ENCODE measurements at places on chromosomes 6 and 20. TPM values are rescaled to one million over a fixed set of nuclear protein-coding genes. Genes with fewer than 3 reads are reported as not detected.

DNA sequence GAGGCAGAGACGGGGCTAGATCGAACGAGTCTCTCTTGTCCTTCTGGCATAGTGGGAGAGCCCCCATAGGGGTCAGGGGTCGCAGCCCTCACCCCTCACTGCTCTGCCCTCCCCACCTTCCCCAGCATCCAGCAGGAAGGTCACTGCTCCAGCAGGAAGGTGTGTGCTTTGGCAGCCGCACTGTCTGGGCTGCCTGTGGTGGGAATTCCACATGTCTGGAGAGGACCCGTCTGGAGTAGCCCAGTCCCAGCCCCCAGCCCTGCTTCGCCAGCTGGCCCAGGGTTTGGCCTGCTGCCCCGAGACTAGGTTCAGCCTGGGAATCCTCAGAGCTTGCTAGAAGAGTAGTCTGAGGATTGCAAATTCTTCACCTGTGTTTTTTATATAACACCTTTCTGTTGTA is 2.5 kb upstream of the R3HDML start:
- DNase-seq, result no peak

GRCh38 chr6:20835315-20836010 is 301.2 kb downstream of the CDKAL1 start:
- DNase-seq, result no peak

GRCh38 chr6:80689716-80690395 is 583.4 kb downstream of the BCKDHB start:
- no peak for DNase-seq

Gene RBPJL
- polyA plus RNA-seq, result not detected

- no peak for DNase-seq
Observed at GRCh38 chr6:121851056-121851455, 415.6 kb downstream of the GJA1 start.

- no peak for DNase-seq
Observed at GRCh38 chr20:36929290-36929689, 22.2 kb downstream of the SAMHD1 start.

Gene SLC35D3
- 0.16 TPM for polyA plus RNA-seq

GRCh38 chr6:71033890-71034289 is 77.0 kb upstream of the B3GAT2 start:
- no peak for DNase-seq

- no peak for DNase-seq
Observed at GRCh38 chr6:168518348-168518745, 77.4 kb downstream of the SMOC2 start.

Gene RAB32
- polyA plus RNA-seq, result 36.9 TPM

- peak; percentile 33 for DNase-seq
Observed at GRCh38 chr20:24469894-24470745, 691 bp downstream of the SYNDIG1 start.

Gene BMP5
- 0.05 TPM for polyA plus RNA-seq

GRCh38 chr6:143973097-143973966 is 34.7 kb downstream of the PLAGL1 start:
- DNase-seq, result no peak

GRCh38 chr20:14453259-14453658 is 115.8 kb upstream of the FLRT3 start:
- DNase-seq, result no peak

DNA sequence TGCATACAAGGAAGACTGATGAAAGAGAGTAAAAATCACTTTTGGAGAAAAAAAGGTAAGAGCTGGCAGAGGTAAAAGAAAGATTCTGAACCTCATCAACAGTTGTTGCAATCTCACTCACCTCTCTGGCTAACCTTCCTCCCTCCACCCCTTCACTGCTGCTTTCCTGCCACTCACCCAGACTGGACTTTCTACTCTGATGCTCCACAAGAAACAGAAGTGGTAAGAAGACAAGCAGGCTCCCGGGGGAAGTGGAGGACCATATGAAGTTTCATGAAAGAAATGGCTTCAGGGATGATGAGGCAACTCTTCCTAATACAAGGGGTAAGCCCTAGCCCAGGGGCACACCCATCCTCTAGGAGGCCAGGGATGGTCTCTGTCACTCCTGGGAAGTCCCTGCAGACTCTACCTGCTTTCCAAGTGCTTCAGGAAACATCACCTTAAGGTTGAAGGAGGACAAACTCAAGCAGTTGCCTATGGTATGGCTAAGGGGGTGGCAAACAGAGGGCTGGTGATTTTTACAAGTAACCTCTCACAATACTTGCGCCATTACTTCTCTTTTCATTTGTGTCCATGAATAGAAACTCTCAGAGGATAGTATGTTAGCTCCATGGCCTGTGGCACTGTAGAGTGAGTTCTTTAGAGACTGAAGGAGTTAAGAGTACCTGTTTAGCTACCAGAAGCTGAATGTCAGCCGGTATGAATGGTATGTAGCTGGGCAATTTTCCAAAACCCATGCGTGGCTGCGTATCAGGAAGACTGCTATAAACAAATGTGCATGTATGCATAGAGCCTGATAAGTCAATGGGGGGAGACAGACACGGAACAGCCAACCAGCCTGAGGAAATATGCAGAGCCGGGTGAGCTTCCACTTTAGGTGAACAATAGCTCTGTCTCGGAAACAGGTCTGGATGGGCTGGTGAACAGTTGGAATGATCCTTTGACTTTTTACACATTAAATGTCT is 112.0 kb downstream of the BACH2 start:
- DNase-seq, result peak; percentile 30

GRCh38 chr6:38193481-38194281 is 374.2 kb downstream of the ZFAND3 start:
- no peak for DNase-seq

DNA sequence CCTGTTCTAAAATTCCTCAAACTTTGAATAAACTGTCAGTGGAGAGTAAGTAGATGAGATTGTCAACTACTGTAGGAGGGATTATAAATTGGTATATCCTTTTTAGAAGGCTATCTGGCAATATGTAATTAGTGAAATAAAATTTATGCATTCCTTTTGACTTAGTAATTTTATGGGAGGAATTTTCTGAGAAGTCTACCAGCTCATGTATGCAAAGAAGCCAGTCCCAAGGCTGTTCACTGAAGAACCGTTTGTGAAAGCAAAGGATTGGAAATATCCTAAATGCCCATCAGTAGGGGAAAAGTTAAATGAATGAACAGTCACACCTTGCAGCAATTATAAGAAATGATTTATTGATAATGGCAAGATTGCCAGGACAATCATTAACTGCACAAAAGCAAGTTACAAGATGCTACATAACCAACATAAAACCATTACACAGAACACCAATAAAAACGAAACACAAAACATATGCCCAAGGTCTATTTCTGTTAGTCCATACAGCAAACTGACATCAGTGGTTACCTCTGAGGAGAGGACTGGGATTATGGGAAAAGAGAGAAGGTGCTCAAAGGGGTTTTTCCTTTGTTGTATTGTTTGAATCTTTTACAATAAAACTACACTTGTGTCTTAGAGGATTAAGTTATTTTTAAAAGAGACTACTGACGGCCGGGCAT is 4.6 kb upstream of the DSTN start:
- no peak for DNase-seq

Gene STK38
- 12.0 TPM for polyA plus RNA-seq

DNA sequence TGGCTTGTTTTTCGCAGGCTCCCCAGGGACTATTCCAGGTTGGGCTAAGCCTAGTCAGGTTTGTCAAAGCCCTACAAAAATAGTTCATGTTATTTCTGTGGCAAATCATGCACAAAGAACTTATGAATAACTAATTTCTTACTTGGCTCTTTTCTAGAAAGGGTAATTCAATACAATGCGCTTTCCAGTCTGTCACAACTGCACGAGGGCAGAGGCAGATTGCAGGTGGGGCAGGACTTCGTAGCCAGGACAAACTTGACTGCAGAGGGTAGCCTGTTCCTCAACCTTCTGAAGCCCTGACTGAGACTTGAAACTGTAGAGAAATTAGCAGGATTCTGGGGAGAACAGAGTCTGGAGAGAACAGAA is 253.5 kb downstream of the QKI start:
- no peak for DNase-seq

Gene C6orf58
- 0.07 TPM for polyA plus RNA-seq

Gene CRISP3
- not detected for polyA plus RNA-seq

GRCh38 chr6:57226221-57226620 is 4.1 kb upstream of the RAB23 start:
- DNase-seq, result no peak

Gene SEC23B
- 55.2 TPM for polyA plus RNA-seq

Gene GABRR2
- 0.18 TPM for polyA plus RNA-seq

DNA sequence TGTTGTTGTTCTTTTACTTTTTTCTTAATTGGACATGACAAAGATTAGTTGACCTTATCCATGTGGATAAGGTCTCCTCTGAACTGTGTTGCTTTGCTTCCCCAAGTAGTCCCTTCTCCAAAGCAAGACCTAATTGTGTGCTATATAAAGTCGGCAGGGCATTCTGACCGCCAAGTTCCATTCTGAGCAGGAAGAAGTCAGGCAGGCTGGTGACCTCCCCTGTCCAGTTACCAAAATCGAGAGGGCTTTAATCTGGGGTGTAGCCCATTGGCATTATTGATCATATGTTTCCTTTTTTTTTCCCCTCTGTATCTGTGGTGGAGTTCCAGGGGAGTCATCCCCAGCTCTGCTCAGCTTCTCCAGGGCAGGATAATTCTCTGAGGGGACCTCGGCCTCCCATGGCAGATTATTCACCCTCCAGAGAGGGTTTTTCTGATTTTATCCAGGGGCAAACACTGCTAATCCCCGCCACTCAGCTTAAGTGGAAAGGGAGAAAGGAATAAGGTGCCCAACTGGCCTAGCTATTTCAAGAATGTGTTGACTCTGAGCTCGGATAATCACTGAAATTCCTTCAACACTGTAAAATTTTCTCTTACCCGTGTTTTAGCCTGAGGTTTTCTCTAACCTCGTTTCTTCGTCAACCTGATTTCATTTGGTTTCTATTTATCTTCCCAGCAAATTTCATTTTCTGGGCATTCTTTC is 71.8 kb upstream of the L3MBTL3 start:
- DNase-seq, result no peak

DNA sequence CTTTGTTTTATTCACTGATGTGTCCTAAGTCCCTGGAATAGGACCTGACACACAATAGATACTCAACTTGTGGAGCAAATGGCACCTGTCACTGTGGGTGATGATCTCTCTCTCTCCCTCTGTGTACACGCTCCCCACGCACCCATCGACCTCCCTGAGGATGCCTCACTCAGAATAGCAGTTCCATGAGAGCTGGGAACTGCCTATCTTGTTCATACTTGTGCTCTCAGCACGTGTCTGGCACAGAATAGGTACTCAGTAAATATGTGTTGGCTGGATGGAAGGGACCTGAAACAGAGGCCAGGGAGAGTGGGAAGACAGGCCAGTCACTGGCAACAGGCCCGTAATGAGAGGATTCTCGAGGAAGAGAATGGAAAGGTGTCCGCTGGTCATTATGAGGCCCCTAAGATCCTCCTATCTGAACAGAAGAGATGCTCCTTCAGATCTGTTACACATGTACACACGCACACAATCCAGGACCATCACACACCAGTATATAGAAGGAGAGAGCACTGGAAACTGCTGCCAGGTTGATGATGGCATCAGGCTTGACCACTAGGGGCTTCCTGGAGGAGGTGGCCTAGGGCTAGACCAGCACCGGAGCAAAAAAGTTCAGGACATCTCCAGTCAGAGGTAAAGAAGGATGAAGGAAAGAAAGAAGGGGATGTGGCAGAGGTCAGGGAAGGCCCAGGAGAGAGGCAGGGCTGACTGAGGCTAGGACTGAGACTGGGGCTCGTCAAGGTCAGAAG is 30.9 kb downstream of the VEGFA start:
- DNase-seq, result no peak

GRCh38 chr6:44049163-44049988 is 77.9 kb downstream of the MRPL14 start:
- DNase-seq, result no peak

DNA sequence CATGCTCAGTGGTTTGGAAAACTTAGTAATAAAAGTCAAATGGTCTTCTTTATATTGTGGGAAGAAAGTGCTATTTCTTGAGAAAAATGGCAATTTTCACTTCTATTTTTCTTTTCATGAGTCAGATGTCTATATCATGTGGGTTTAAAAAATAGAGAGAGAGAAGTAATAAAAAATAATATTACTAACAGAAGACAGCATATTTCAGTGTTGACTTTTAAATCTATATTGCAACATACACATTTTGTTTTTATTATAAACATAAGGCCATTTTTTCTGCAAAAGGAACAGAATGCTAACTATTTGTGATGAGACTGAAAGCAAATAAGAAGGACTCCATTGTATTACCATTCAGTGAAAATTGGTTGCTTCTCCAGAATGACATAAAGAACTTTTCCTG is 135.1 kb upstream of the CNR1 start:
- no peak for DNase-seq

Gene SCUBE3
- polyA plus RNA-seq, result 2.0 TPM

GRCh38 chr6:53043581-53043980 is 21.6 kb upstream of the FBXO9 start:
- DNase-seq, result no peak

Gene TNF
- not detected for polyA plus RNA-seq

Gene PREX1
- 5.3 TPM for polyA plus RNA-seq

Gene OPN5
- not detected for polyA plus RNA-seq

GRCh38 chr20:1800180-1800579 is 95.0 kb upstream of the SIRPA start:
- DNase-seq, result no peak

Gene HLA-DMB
- not detected for polyA plus RNA-seq

DNA sequence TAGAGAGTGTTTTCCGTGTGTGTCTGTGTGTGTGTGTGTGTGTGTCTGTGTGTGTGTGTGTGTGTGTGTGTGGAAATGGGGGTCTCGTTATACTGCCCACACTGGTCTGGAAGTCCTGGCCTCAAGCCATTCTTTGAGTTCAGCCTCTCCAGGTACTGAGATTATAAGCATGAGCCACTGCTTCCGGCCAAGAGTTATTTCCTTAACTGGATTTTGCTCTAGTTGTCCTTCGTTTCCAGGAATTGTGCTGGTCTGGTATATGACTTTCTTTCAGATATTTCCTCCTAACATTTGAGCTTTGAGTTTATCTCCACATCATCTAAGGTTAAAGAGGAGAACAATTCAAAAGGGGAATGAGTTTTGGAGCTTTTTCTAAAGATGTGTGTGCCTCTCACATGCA is 124.8 kb downstream of the SH3BGRL2 start:
- no peak for DNase-seq

Gene GNAS-AS1
- polyA plus RNA-seq, result 1.2 TPM

All from SK-N-SH (cell line).